ENCODE measurements at places on chromosomes 2 and 18.

DNA sequence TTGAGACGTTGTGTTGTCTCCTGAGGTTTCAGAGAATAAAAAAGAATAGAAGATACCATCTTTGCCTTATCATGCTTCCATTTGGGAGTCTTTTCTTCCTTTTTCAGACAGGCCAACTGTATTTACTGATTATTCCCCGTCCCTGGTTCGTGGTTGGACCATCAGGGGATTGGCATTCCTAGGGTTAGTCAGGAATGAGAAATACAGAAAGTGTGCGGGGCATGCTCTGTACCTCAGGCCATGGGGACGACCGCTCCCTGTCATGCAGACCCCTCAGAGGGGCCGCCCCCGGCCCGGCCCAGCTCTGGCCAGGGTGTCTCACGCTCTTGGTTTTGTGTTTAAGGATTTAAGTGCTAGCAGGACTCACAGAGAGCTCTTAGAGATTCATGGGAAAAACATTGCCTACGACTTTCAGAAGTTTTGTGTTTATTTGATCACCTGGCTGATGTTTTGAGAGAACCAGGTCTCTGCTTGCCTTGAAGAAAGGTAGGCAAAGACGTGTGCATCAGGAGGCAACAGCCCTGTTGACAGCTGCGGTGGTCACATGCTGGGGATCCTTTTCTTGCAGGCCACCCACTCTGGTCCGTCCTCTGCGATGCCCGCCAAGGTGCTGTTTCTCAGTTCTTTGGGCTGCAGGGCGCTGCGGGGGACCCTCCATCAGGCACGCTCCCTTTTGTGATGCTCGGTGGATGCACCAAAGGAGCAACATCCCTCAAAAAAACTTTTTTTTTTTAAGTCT, 317.8 kb downstream of the AGAP1 start:
- DNase-seq, result no peak

GRCh38 chr2:181314551-181314950, 142.6 kb upstream of the ITGA4 start:
- no peak for DNase-seq

GRCh38 chr2:180322781-180323180, 315.7 kb upstream of the CWC22 start:
- no peak for DNase-seq

GRCh38 chr2:238616681-238617080, 190.0 kb downstream of the ASB1 start:
- DNase-seq, result no peak

GRCh38 chr18:38900445-38900844, 1334.8 kb upstream of the CELF4 start:
- DNase-seq, result no peak

DNA sequence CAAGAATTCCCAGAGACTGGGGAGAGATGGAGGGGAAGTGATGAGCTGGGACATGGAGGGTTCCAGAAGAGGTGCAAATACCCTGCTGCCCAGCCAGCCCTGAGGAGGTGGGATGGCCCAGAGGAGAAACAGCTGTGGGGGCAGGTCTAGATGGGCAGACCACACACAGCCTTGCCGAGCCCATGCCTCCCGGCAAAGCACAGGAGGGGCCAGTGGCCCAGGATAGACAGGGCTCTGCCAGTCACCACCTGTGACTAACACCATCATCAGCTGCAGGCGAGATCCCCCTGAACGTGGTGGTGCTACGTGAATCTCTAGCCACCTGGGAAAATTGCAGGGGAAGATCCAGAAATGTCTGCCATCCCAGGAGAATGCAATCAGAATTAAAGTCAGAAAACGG, 39.4 kb downstream of the SCTR start:
- no peak for DNase-seq

DNA sequence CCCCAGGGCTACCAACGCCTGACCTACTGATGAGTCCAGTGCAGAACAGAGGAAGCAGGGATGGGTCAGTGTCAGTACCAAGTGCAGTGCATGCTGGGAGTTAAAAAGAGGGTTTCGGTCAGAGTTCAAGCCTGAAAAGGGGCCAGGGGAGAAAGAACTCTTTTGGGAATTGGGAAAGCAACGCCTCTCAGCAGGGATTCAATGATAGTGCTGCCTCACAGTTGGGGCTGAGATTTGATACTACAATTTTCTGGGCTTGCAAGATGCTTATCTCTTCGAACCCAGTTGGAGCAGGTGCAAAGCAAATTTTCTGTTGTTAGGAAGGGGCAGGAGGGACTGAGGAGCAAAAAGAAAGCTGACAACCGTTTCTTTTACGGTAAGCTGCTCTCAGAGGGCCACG, 82.6 kb downstream of the CERKL start:
- DNase-seq, result no peak

GRCh38 chr2:98158305-98158704, 71.3 kb downstream of the VWA3B start:
- no peak for DNase-seq

DNA sequence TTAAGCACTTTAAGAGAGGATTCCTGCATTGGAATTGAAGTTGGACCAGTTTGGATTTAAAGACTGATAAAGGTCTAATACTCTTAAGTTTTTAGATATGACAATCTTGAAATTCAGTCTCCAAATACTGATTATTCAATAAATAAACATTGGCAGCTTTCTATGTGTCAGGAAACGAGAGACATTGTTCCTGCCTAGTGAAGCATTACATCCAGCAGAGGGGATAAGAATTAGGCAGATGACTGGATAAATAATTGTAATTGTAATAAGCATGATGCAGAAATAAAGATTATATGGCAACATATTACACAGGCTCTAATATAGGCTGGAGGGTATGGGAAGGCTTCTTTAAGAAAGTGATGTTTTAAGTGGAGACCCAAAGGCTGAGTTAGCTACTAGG, 226.5 kb upstream of the MMADHC start:
- no peak for DNase-seq

DNA sequence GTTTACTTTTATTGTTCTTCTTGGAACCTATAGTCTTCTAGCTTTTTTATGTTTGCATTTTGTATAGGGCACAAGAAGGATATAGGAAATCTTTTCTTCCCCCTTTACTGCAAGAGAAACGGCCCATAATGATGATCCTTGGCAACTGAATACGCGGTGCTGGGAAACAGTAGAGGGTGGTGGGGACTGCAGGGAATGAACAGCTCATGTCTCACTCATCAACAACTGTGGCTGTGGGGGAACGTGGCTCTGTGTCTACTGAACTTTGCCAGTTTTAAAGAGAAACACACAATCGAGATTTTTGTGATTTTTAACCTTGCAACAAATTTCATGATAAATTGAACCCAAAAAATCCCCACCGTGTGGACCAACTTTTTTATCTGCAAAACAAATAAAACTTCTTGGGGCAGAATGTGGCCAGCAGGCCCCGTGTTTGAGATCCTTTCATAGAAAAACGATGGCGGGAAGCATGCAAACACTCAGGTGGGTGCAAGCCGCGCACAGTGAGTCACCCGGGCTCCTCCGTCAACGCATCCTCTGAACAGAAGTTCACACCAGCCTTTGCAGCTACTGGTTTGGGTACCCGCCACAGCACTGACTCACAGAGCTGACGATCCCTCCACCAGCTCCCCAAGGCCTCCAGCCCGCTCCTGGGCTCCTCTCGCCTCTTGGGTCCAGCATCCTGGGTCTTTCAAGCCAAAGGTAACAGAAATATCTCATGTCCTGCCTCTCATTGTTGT, 149.3 kb downstream of the COL6A3 start:
- no peak for DNase-seq

GRCh38 chr2:182319556-182320505, 107.0 kb downstream of the PDE1A start:
- no peak for DNase-seq

- DNase-seq, result no peak
These were observed 228.9 kb upstream of the SPOPL start for GRCh38 chr2:138272524-138273195.

DNA sequence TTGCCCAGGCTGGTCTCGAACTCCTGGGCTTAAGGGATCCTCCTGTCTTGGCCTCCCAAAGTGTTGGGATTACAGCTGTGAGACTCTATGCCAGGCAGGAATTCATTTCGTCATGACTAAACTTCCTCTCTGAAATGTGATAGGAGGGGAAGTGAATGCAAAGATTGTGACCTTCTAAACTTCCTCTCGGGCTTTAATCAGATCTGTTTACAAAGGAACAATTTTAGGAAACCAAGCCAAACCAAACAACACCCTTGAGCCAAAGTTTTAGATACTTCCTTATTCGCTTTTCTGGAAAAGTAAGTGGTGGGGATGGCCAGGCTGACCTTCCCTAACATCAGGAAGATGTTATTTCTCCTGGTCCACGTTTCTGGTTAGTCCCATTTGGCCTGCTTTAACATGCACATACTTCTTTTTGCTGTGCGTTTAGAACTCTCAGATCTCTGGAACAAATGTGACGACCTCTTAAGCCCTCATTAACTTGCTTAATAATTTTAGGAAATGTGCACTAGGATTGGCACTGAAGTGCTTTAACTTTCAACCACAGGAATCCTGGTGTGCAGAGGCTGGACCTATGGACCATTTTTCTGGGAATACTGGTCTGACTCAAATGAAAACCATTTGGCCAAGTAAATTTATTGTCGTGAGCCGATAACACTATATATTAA, 33.2 kb upstream of the YES1 start:
- DNase-seq, result no peak

DNA sequence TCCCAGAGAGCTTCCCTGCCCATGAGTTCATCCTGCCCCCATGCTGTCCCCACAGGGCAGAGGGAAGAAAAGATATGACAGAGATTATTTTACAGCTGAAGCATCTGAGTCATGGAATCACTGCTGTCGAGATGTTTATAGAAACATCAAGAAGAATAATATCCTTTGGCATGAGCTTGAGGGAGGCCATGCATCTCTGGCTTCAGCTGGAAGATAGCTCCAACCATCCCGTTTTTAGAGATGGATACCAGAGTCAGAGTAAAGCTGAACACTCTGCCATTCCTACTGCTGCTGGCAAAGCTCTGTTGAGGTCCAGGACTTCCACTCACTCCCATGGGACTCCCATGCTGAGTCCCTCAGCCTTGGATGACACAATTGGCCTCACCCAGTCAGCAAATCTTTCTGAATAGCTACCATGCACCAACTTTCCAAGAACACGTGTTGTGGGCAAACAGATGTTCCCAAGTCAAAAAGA, 167.8 kb downstream of the TTC32 start:
- no peak for DNase-seq

- DNase-seq, result no peak
These were observed 66.2 kb downstream of the CYP26B1 start for GRCh38 chr2:72081451-72081850.

- DNase-seq, result no peak
These were observed 316.2 kb upstream of the TRIB2 start for GRCh38 chr2:12400543-12400942.

Data from stimulated activated CD8-positive, alpha-beta memory T cell treated with anti-CD3 and anti-CD28 coated beads, Interleukin-4, amount 100 ng/mL, for 24 hours (primary cell).